ENCODE measurements at places on chromosomes 4 and X.
A peak's percentile ranks its signal among the peaks of the same experiment; 100 is the strongest.

DNA sequence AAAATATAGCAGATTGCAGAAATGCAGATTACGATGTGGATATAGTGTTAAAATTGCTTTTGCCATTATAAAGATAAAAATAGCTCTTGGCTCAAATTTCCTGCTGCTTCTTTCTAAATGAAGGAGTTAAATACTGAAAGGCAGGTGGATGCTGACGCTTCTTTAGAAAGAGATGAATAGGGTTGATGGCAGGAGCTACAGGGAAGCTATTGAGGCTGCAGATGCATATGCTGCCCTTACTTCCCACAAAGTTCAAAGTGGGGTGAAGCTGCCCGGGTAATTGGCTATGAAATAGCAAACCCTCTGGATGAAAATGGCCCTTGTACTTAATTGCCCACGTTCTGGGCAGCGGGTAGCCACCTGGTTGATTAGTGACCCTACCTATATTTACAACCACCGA lies 379.5 kb downstream of the ZIC3 start:
- no peak for DNase-seq

GRCh38 chr4:6368601-6369000 lies 99.0 kb downstream of the WFS1 start:
- DNase-seq, result no peak

DNA sequence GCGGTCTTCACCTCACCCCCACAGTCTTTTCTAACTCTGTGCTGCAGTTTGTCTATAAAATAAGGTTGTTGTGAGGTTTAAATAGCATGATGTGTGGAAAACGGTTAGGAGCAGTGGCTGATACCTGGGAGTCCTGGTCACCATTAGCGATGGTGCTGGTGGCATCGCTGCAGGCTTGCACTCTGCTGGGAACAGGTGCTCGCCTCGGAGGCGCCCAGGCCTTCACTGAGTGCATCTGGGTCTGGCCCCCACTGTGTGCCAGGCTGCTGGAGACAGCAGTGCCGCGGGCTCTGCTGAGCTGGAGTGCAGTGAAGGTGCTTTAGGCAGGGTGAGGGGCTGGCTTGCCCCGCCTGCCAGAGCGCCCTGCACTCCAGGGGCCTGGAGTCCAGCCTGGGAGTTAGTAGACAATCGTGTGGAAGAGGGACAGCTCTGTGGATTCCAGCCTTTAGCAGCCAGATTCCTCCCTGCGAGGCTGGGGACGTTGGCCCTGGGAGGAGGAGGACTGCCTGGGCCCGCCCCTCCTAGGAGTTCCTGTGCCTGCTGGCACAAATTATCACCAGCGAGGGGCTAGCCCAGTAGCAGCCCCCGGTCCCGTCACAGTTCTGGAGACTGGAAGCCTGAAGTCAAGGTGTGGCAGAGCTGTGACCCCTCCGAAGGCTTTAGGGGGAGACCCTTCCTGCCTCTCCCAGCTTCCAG lies 7.3 kb downstream of the RGS12 start:
- no peak for DNase-seq

- DNase-seq, result no peak
These were observed 212.8 kb upstream of the GYPA start for GRCh38 chr4:144353292-144353691.

- no peak for DNase-seq
These were observed 144.3 kb upstream of the PAK3 start for GRCh38 chrX:110951472-110952269.

GRCh38 chr4:23332313-23332712 lies 557.5 kb downstream of the PPARGC1A start:
- DNase-seq, result no peak

GRCh38 chrX:31036895-31037294 lies 34.9 kb downstream of the FTHL17 start:
- no peak for DNase-seq

GRCh38 chr4:85488416-85488815 lies 13.5 kb downstream of the ARHGAP24 start:
- no peak for DNase-seq

- no peak for DNase-seq
These were observed 75.7 kb upstream of the DCLK2 start for GRCh38 chr4:150002561-150002960.

GRCh38 chr4:177308847-177309521 lies 690 bp upstream of the NEIL3 start:
- no peak for DNase-seq

GRCh38 chr4:79663141-79663540 lies 255.1 kb upstream of the GK2 start:
- no peak for DNase-seq

GRCh38 chrX:153611298-153612095 lies 12.6 kb upstream of the CCNQ start:
- DNase-seq, result no peak

- no peak for DNase-seq
These were observed 19.5 kb downstream of the WWC2 start for GRCh38 chr4:183118585-183118984.

GRCh38 chrX:10156199-10157031 lies at the start of gene CLCN4:
TSS of gene CLCN4 (plus strand) at chrX:10156975. CDS start at chrX:10185033, 28,058 bp downstream.
- DNase-seq, result no peak

DNA sequence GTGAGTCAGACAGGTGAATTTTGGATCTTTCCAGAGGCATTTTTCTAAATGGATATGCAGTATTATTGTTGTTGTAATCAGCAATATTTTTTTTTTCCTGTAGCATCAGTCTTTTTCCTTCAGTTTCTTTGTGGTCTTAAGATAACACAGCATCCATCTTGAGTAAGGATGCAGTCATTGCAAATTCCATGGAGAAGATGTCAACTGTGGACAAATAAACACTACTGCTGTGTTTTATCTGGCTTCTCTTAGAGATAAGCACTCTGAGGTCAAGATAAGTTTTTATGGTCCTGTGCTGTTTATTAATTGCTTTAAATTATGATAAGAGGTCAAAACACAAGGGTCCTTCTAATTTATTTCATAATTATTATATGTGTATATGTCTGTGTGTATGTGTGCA lies 1255.7 kb downstream of the ADGRL3 start:
- no peak for DNase-seq

DNA sequence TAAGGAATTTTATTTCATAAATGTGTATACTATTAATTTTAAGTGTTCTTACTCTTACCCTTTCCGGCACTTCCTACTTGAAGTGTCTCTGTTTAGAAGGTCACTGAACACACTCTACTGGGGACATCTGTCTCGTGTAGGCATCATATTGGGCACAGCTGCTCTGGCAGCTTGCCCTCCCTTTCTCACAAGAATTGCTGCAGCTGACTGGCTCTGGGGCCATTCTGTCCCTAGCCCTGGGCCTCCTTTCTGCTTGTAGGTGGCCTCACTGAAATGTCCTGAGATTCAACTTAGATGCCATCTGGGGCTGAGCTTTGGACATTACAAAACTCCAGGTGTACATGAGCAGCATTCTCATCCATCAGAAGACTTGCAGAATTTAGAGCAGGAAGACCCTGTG lies 49.6 kb downstream of the SMAD1 start:
- no peak for DNase-seq

GRCh38 chrX:55039471-55039870 lies 8.7 kb upstream of the ALAS2 start:
- no peak for DNase-seq

DNA sequence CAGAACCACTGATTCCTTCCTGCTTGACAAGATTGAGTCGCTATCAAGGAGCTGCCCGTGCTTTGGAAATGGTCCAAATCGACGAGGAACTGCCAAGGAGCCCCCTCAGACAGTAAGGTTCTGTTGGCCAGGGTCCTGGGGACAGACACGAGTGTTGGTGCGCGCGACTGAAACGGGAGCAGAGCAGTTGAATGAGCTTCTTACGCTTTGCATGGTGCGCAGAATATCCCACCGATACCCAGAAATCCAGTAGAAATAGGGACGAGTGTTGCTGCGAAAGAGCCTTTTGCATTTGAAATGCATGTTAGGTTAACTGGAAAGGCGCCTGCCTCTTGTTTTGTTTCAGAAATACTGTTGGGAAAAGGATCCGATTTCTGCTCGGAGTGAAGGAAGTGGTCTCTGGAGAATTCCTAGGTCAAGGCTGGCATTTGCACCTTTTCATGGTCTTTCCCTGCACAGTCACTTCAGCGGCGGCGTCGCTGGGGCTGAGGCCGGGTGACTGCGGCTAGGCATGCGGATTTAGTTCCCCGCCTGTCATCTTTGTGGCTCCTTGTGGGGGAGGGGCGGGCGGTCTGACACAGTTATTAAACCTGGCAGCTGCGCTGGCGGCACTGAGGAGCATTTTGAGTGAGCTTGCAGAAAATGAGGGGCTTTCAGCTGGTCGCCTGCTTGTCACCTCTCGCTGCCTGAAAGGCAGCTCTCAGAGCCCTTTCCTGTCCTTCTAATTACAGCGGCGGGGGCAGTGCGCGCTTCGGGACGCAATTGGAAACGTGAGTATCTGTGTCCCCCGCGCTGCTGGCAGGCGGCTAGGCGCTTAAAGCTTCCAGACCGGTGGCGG lies 51.5 kb upstream of the TRIM2 start:
- DNase-seq, result peak; percentile 54

DNA sequence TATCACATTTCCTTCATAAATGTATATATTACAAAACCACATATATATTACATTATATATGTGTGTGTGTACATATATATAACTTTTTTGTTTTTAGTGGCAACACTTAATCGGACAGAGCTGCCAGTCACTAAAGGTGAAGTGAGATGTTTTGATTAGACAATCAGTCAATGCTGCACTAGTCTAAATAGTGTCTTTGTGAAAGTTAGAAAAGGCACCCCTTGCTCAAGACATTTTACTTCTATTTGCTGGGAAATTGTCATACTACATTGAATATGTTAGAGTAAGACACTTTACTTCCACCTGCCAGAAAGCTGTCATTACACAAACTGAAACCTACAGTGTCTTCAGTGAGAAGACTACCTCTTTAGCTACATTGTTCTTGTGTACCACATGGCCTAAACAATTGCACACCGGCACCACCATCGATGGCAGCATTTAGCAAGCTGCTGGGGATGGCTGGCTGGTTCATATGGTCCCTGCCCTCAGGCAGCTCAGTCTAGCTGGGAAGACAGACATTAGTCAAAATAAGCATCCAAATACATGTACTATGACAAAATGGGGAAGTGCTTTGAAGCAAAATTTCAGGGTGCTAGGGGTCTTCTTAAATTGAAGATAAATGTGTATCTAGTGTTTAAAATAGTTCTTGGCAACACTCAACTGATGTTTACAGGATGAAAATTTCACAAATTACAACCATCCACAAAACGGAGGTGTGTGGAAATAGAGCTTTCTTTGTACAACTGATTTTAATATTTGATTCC lies 148.1 kb upstream of the GATB start:
- DNase-seq, result no peak

DNA sequence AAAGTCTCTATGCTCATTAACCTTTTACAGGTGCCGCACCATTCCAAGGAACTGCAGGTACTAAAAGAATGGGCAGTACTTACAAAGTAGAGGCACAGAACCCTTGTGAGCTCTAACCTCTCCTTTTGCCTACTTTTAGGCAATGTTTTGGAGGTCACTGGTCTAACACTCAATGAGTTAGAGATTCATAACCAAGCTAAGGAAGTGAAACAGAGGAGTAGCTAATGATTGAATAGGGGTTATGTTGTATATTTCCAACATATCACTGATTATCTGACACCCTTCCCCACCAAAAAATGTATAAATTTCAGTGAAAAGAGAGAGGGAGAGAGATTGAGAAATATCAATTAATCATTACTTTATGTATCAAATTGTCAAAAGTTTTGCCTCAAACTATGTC lies 269.3 kb downstream of the PCDH7 start:
- no peak for DNase-seq

- DNase-seq, result no peak
These were observed 793 bp downstream of the TSPAN7 start for GRCh38 chrX:38561951-38562719.

- no peak for DNase-seq
These were observed 18.0 kb downstream of the C4orf33 start for GRCh38 chr4:129113919-129114318.

DNA sequence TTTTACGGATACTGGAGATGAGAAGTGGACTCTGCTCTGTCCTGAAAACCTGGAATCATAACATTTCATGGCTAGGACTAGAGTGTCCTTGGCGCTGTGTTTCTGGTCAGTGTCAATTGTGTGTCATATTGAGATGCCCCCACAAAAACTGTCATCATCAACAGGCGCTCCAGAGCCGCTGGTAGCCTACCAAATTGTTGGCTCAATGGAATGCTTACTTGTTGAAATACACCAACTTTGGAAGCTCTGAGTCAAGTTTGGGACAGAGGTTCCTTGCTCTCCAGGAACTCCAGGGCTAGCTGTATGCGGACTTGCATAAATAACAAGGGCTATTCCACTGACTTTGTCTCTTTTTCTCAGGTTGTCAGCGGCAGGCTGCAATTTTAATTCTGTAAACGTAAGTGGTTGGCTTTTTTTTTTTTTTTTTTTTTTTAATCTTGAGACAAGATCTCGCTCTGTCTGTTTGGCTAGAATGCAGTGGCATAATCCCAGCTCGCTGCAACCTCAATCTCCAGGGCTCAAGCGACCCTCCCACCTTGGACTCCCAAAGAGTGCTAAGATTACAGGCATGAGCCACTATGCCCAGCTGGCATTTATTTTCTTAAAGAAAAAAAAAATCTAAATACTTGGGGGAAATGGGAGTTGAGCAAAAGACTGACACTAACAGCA lies 871 bp upstream of the HPGD start:
- no peak for DNase-seq

GRCh38 chr4:138460477-138461414 lies 218.6 kb upstream of the SLC7A11 start:
- no peak for DNase-seq

GRCh38 chr4:169594560-169595195 lies 17.7 kb downstream of the NEK1 start:
- DNase-seq, result no peak

DNA sequence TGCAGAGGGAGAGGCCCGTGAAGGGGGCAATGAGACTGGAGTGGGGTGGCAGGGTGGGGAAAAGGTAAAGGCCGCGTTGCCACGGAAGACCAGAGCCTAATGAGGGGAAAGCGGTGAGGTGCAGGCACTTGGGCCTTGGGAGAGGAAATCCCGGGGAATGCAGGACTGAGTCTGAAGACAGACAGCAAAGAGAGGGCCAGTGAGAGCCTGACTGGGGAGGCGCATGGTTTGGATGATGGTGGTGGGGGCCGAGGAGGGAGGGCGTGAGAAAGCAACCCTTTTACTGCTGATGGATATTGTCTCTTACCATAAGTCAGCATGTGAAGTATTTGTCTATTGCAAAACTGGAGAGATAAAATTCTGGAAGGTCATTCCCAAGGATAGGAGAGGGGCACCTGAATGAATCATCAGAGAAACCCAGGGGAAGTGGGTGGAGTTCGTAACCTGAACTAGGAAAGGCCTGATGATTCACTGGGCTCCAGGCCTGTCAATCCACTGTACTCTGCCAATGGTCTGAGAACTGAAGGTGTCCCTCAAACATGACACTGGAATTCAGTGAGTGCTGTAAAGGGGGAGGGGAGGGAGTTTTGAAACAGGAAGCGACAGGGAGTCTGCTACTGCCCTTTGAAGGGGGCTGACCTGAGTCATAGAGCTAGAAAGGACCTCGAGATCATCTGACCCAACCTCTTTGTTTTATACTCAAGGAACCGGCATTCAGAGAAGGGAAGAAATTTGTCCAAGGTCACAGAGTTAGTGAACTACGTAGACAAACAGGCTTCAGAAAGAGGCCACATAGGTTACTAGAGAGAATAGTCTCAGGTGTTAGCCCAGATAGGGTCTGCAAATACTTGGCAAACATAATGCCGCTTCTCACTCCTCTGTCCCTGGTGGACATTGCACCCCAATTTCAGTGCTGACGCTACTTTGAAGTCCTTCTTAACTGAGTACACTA lies 52.2 kb downstream of the NALF2 start:
- DNase-seq, result no peak
